Activated CD8-positive, alpha-beta memory T cell treated with anti-CD3 and anti-CD28 coated beads for 1 hour (primary cell): ENCODE measurements at places on chromosomes 13 and 19.

- no peak for DNase-seq
These were observed 772 bp downstream of the GPC6 start for GRCh38 chr13:93227280-93227877.

DNA sequence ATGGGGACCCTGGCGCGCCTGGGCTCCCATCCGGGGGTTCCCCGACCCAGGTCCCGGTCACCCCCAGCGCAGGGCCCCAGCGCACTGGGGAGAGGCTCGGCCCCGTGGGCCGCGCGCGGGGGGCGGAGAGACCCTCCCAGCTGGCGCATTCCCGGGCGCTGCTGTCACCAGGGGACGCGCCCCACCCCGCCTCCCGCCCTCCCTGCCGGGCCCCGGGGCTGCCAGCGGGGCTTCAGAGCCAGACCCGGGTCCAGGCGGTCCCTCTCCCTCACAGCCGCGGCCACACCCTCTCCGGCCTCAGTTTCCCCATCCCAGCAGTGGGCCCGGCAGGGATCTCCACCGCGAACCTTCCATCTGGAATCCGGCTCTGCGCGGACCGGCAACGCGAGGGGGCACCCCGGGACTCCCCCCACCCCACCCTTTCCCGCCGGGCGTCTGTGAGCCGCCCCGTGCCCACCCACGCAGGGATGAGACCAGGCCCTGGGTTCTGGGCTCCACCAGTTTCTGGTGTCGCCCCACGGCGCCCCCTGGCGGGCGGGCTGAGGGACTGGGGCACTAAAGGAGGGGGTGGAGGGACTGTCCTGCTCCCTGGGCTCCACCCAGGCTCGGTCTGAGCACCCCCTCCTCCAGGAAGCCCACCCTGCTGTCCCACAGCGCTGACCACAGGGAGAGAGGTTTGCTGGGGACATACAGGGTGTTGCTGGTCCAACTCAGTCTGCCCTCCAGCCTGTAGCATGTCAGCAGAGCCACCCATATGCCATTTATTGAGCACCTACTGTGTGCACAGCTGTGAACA, 878 bp upstream of the ADAMTSL5 start:
- no peak for DNase-seq

GRCh38 chr19:11013771-11014170, 52.9 kb downstream of the SMARCA4 start:
- DNase-seq: no peak

DNA sequence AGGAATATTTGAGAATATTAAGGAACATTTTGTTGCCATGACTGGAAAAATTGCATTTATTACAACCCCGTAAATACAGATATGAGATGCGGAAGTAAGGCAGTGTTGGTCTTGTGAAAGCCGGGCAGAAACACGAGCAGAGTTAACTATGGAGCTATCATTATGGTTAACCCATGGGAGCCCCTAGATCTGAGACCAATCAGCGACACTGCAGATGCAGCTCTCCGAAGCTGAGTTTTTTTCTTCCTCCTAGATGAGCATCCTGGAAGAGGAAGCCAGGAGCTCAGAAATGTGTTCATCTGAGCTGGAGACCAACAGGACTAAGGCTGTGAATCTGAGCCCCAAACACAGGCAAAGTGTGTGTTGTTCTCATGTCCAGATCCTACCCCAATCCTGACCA, 123.0 kb upstream of the KL start:
- no peak for DNase-seq

- no peak for DNase-seq
These were observed 662.7 kb downstream of the DIAPH3 start for GRCh38 chr13:59501004-59501403.

- no peak for DNase-seq
These were observed 223.8 kb downstream of the MAB21L1 start for GRCh38 chr13:35252536-35253205.
